ENCODE measurements at places on chromosomes 5 and 9.
A peak's percentile ranks its signal among the peaks of the same experiment; 100 is the strongest.

- no peak for DNase-seq
Measured at GRCh38 chr5:57174128-57174889, 450 bp downstream of the GPBP1 start.

GRCh38 chr5:142611154-142611553, 74.7 kb downstream of the FGF1 start:
- DNase-seq: peak; percentile 52

DNA sequence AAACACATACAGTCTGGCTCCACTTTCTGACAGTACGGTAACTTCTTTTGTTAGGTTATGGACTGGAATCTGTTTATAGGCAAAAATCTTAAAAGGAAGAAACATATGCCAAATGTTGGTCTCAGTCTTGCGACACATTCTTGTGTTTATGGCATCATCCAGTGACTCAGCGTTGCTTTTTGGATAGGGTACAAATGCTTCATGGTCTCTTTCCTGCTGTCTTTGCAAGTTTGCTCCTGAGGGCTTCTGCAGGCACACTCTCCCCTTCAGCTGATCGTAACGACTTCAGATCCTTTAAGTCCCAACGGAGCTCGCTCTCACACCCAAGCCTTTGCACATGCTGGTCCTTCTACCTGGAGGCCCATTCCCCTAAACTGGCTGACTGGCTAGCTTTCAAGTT, 23.6 kb upstream of the TNFSF8 start:
- DNase-seq: no peak

GRCh38 chr5:93394301-93394700, 186.7 kb downstream of the NR2F1-AS1 start:
- DNase-seq: no peak

Measured in activated CD4-positive, alpha-beta T cell treated with anti-CD3 and anti-CD28 coated beads for 4 hours (primary cell).